Stimulated activated CD4-positive, alpha-beta T cell treated with anti-CD3 and anti-CD28 coated beads, Interleukin-4, amount 100 ng/mL, for 24 hours (primary cell): ENCODE measurements at places on chromosomes 7 and 10.
A peak's percentile ranks its signal among the peaks of the same experiment; 100 is the strongest.

- DNase-seq = peak; percentile 67
Observed at GRCh38 chr7:55571511-55572377, 558 bp downstream of the VOPP1 start.

DNA sequence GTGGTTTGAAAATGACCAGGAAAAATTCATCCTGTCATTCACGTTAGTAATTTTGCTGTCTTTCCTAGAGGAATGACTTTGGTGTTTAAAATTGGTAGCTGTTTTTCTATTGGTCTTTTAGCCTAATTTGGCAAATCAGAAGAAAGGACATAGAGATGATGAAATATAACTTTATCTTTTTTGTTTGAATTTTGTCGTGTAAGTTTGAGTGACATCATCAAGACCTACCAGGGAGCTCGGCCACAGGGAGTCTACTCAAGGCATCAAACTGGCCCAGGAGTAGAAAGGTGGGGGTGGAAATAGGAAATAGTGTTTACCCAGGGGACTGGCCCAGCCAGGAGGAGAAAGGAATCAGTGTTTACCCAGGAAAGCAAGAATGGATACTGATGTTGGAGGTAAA, 21.0 kb upstream of the TSPAN14 start:
- DNase-seq = no peak

DNA sequence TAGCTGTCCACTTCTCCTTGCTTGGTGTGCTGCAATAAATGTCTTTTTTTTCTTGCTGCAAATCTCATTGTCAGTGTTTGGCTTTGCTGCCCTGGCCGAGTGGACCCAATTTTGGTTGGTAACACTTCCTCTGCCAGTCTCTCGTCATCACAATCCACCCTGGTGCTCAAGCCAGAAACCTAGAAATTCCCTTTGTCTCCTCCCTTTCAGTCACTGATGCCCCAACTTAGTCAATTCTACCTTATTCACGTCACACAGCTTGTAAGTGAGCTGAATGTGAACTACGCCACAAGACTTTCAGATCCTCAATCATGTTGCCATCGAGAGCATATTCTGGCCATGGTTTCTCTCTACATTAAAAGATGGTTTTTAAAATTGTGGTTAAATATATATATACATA, 13.0 kb upstream of the FRA10AC1 start:
- DNase-seq = no peak

GRCh38 chr7:139203992-139204391, 27.0 kb upstream of the UBN2 start:
- no peak for DNase-seq

GRCh38 chr7:69232445-69233376, 365.6 kb upstream of the AUTS2 start:
- DNase-seq = no peak

DNA sequence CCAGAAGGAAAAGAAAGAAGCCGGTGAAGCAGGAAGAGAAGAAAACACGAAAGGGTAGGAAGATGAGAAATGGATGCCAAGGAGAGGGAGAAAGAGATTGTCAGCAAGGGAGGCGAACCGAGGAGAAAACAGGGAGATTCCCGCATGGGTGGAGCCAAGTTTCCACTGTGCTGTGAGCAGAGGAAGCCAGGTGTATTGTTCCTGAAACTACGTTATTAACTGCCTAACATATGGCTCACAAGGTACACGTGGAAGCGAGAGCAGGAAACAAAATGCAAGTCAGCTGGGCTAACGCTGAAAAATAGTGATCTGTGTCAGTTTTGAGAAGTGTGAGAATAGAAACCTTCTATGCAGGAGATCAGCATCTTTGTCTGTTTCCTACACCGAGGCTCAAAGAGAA, 20.4 kb upstream of the HIPK2 start:
- DNase-seq = no peak

GRCh38 chr10:24449769-24450310, 240.9 kb downstream of the KIAA1217 start:
- DNase-seq = no peak

- no peak for DNase-seq
Observed at GRCh38 chr7:156684661-156685060, 44.1 kb downstream of the RNF32 start.

DNA sequence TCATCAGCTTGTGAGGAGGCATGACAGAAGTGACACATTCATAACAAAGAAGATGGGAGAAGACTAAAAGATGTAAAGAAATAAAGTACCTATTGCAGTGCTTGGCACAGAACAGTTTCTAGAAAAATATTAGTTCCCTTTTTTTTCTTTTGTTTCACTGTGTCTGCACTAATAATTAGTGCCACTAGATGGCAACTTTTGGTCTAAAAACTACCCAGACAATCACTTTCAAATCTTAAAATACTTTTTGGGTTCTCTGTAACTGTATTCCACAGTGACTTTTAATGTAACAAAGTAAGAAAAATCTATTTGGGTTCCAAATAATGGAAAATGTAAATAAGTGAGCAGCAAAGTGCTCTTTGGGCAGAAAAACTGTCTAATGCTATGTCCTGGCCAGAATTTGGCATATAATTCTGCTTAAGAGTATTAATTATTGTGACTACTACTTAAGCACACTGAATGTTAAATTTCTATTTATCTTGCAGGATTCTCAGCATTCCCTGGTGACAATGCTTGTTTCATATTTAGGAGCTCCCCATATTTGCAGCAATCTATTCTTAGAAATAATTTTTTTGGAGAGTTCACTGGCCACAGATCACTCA, 134.8 kb upstream of the KIF5B start:
- no peak for DNase-seq

GRCh38 chr7:55657654-55658053, 85.4 kb upstream of the VOPP1 start:
- no peak for DNase-seq

GRCh38 chr7:2941216-2941859, 97.2 kb upstream of the GNA12 start:
- DNase-seq = no peak

- no peak for DNase-seq
Observed at GRCh38 chr7:99143521-99143852, 421 bp downstream of the SMURF1 start.

GRCh38 chr10:26787362-26787761, 73.4 kb downstream of the ABI1 start:
- no peak for DNase-seq

DNA sequence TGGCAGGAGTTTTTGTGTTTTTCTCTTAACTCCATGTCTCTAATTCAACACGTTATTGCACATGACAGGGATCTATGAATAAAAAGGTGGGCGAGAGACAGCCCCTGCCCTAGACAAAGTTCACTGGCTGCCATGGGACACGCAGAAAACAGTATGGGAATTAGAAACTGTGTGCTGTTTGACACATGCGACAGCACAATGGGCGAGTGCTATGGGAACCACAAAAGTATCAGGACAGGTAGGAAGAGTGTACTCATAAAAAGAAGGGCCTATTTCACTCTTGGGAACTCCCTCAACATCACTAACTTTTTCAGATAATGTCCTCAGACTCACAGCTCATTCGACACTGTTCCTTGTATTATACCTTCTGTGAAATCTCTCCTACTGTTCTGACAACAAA, 45.7 kb downstream of the MINDY3 start:
- DNase-seq = no peak

- no peak for DNase-seq
Observed at GRCh38 chr10:19683960-19684359, 132.3 kb upstream of the PLXDC2 start.

GRCh38 chr10:58856508-58857240, 319.8 kb upstream of the PHYHIPL start:
- DNase-seq = no peak

DNA sequence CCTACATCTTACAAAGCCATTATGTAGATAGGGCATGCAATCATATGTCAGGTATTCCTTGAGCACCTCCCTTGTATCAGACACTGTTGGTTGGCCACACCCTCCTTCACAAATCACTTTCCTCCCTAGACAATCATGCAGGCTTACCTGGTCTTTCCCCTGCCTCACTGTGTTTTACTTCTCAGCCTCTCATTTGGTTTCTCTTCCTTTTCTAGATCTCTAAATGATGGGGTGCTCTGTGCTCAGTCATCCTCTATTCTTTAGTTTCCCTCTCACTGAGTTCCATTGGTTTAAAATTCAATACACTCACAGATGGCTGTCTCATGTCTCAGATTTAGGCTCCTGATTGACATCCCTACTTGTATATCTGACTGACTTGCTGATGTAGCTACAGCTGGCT, 31.4 kb downstream of the ANK3 start:
- no peak for DNase-seq

GRCh38 chr7:75725306-75725705, 13.4 kb downstream of the HIP1 start:
- no peak for DNase-seq

- DNase-seq = no peak
Observed at GRCh38 chr7:22654831-22655230, 72.2 kb upstream of the IL6 start.

GRCh38 chr10:50556237-50557120, 67.3 kb downstream of the SGMS1 start:
- no peak for DNase-seq

DNA sequence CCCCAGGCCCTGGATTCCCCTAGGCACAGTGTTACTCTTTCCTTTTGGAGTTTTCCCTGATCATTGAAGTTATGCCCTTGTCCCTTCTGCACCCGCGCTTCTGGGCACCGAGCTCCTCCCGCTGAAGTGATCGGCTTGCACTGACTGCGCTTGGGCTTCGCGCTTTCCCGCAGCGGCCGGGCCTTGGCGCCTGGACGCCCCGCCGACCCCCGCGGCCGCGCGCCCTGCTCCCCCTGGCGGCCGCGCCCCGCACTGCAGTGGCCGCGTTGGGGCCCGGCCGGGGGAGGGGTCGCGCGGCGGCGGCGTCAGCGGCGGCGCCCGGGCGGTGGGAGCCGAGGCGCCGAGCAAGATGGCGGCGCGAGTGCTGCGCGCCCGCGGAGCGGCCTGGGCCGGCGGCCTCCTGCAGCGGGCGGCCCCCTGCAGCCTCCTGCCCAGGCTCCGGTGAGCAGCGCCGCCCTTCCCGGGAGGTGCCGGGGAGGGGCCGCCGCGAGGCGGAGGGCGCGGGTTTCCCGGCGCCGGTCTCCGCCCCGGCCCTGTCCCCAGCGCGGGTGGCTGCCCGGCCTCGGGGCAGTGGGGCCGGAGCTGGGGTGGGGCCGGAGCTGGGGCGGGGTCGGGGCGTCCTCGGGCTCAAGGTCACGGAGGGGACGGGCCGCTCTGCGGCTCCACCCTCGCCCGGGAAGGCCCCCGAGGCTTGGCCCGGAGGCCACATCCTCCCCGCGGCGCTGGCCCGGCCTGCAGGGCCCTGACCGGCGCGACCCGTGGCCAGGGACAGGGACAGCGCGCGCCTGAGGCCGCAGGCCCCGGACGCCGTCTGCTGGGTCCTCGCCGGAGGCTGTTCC, at the start of gene NIPSNAP2:
Gene NIPSNAP2, plus strand, starts transcription at position 325 of the 839 bp plus-strand sequence. Its CDS starts 25 bp downstream, at position 350.
- peak; percentile 56 for DNase-seq

DNA sequence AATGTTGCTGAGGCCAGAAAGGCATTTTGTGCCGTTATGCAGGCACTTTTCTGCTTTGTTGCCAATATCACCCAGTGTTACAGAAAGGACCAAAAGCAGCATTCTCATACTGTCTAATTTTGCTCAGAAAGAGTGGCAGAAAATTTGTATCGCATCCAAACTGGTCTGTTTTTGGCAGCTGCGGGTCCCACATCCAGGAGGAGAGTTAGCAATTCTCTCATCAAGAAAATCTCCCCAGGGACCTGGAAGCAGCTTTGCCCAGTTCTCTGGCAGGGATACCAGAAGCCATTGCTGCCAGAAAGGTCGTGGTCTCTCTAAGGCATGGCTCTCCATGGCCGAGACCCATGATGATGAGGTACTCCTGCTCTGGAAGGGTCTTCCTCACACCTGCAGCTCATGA, 489.2 kb upstream of the ZMIZ1 start:
- DNase-seq = no peak

- no peak for DNase-seq
Observed at GRCh38 chr10:3278771-3279170, 106.2 kb upstream of the PITRM1 start.

DNA sequence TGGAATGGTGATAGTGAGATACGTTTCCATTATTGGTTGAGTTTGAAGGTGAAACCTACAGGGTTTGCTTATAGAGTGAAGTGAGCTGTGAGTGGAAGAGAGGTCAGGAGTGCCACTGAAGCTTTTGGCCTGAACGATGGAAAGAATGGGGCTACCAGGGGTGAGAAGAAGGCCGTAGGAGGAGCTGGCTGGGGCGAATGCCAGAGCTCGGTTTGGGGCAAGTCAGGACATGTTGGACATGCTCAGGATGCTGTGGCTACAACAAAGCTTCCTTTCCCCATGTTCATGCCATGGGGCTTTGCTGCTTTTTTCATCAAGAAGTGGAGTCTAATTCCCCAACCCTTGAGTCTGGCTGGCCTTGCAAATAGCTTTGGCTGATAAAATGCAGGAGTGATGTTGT, 253.7 kb downstream of the GLRX3 start:
- no peak for DNase-seq

- DNase-seq = no peak
Observed at GRCh38 chr10:3030765-3031164, 36.6 kb upstream of the PFKP start.

GRCh38 chr7:156503196-156503595, 137.4 kb upstream of the RNF32 start:
- no peak for DNase-seq

- DNase-seq = no peak
Observed at GRCh38 chr10:72756674-72757385, 64.9 kb downstream of the MCU start.

GRCh38 chr10:33099748-33100147, 141.7 kb upstream of the ITGB1 start:
- no peak for DNase-seq

GRCh38 chr10:13758756-13759155, 172.0 kb downstream of the PRPF18 start:
- no peak for DNase-seq

GRCh38 chr10:88238615-88238914, 344.6 kb downstream of the RNLS start:
- DNase-seq = no peak

DNA sequence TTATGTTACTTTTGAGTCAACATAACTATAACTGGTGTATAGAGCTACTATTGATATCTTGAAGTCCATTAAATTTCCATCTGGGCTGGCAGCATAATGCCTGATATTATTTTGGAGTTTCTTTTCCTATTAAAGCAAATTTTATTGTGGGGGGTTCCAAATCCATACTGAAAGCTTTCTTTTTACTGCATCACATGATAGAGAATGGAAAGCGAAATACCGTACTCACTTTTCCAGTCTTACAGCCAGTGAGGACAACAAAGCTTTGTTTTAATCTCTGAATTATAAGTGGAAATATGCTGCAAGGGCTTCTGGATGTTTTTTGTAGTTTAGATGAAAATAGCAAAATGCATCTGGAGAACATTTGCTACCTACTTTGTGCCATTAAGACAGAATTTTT, 477.5 kb upstream of the SEMA3D start:
- DNase-seq = no peak
